Mesenchymal stem cell (in vitro differentiated cells and primary cell): ENCODE measurements at places on chromosomes 16 and 17.

GRCh38 chr17:77774182-77774581 is 184.3 kb upstream of the TNRC6C start:
- peaks cover 15% of the 10 kb centered on the region for H3K4me1 ChIP-seq
- H3K27ac ChIP-seq: no peak overlapping the region
- DNase-seq: no peak

DNA sequence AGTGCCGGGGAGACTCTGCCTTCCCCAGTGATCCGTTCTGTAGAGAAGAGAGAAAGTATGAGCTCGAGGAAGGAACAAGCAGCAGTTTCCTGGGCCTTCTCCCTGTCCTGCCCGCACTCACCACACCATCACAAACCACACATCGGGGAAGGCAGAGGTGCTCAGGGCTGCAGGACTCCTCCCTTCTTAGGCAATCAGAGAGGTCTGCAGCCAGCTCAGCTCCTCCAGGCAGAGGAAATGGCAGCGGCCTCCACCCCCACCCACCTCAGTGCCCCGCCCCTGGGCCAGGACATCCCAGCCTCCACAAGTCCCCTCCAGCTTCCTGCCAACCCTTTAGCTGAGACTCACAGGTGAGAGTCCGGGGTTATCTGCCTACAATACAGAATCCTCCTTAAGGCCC is 2.0 kb downstream of the ZNF319 start:
- no peak overlapping the region for H3K4me3 ChIP-seq
- peaks cover 35% of the 10 kb centered on the region for H3K4me1 ChIP-seq
- H3K27me3 ChIP-seq: no peaks in the 10 kb centered on the region
- H3K36me3 ChIP-seq: peaks cover 59% of the 10 kb centered on the region
- no peak overlapping the region for H3K27ac ChIP-seq
- peak; percentile 28 for DNase-seq

- no peak overlapping the region for H3K27ac ChIP-seq
- no peak overlapping the region for H3K4me3 ChIP-seq
- no peak for DNase-seq
- H3K36me3 ChIP-seq: no peaks in the 10 kb centered on the region
- no peaks in the 10 kb centered on the region for H3K4me1 ChIP-seq
These were observed 33.3 kb upstream of the METTL9 start for GRCh38 chr16:21565861-21566669.

DNA sequence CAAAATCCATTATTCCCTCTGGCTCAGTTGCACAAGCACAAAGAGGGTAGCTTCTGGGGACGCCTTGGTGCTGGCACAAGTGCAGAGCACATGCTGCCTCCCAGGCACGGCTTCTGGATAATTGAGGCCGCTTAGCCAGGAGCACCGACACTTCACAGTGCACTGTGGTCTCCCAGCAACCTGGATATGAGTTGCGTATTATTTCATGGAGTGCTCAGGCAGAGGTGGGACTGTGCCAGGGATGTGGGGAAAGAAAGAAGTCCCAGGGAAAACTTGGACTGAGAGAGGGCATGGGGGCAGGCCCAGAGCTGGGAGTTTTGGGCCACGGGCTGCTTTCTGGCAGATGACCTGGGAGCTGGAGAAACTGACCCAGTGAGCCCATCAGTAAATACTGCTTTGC is 37.5 kb downstream of the MPRIP start:
- no peaks in the 10 kb centered on the region for H3K27me3 ChIP-seq
- H3K27ac ChIP-seq: no peak overlapping the region
- no peak overlapping the region for H3K4me3 ChIP-seq
- DNase-seq: no peak
- H3K36me3 ChIP-seq: peaks cover 40% of the 10 kb centered on the region

DNA sequence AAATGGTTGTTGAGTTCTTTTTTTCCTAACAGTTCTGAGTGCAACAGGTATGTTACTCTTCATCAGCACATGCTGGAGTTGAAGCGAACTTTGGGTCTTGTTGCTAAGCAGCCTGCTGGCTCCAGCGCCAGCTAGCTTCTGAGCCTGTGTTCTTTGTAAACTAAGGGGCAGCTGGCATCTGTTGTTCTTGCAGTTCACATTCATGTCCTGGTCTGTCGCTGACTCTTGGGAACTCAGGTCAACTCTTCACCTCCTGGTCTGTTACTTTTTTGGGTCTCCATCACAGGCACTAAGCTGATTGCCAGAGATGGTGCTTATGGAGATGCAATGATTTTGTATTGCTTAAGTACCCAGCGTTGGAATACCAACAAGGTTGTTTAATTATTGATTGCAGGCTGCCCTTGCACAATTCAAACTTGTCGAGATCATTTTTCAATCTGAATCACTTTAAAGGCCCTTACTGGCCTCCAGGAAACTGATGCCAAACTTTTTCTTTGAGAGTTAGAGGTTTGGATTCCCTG is 40.9 kb downstream of the USP10 start:
- no peak for DNase-seq
- H3K4me1 ChIP-seq: peaks cover 25% of the 10 kb centered on the region
- no peaks in the 10 kb centered on the region for H3K27me3 ChIP-seq
- no peak overlapping the region for H3K4me3 ChIP-seq

DNA sequence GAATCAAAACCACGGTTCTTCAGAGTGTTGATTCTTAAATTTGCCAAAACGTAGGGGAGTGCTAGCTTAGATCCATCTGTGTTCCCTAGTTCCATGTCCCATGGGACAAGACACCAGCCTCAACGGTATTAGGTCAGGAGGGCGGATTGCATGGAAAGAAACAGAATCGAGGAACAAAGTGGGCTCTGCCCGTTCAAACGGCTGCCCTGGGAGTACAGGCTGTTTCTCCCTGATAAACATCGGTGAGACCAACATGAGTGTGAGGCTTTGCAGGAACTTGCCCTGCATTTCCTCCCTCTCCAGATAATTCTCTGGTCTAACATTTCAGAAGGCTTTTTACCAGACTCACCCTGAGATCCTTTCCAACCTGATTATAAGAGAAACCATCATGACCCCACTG is 82.2 kb downstream of the MRM3 start:
- H3K4me1 ChIP-seq: peaks cover 15% of the 10 kb centered on the region
- H3K36me3 ChIP-seq: peaks cover 20% of the 10 kb centered on the region
- H3K27ac ChIP-seq: no peak overlapping the region
- H3K27me3 ChIP-seq: no peaks in the 10 kb centered on the region

GRCh38 chr16:48383877-48384519 is 1.2 kb downstream of the SIAH1 start:
- peaks cover 6% of the 10 kb centered on the region for H3K4me1 ChIP-seq
- DNase-seq: peak; percentile 62
- no peaks in the 10 kb centered on the region for H3K27me3 ChIP-seq

DNA sequence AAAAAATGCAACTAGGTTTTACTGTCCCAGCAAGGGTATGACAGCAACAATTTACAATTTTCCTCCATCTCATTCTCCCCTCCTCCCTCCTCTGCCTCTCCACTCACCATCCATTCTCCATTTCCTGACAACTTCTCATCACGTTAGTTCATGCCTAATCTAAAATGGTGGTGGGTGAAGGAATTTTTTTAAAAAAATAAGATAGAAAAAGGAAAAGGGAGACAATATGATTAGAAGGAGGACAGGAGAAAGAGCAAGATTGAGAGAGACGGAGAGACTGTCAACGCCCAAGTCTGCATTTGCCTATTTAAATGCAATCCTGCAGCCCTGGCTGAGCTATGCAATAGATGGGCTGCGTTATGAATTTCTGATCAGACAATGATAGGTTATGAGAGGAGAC is 380.7 kb upstream of the PSMD7 start:
- H3K4me3 ChIP-seq: no peak overlapping the region
- H3K27ac ChIP-seq: no peak overlapping the region
- peaks cover 35% of the 10 kb centered on the region for H3K27me3 ChIP-seq
- no peaks in the 10 kb centered on the region for H3K4me1 ChIP-seq
- no peak for DNase-seq
